ENCODE measurements at places on chromosomes 1 and 21.

GRCh38 chr1:38860454-38860795 is 853 bp upstream of the RRAGC start:
- no peak for DNase-seq

GRCh38 chr1:115432061-115432460 is 94.0 kb upstream of the NGF start:
- DNase-seq = no peak

- no peak for DNase-seq
These were observed 48.0 kb downstream of the DIPK1A start for GRCh38 chr1:92913093-92913819.

DNA sequence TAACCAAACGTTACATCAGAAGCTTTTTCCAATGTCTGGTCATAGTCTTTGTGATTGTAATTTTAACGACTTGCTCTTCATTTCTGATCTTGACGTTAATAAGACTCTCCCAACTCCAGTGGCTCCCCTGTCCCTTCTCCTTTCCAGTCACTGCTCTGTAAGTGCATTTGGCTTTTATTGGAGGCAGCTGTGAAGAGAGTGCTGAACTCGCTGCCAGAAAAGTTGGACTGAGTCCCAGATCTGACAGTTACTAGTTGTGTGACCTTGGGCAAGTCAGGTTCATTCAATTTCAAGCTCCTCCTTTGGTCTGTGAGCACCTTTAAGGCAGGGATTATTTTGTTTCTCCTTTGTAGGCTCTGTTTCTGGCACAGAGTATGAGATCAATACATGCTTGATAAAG is 109.6 kb upstream of the TSPAN2 start:
- peak; percentile 66 for DNase-seq

GRCh38 chr1:228860911-228861831 is 125.9 kb downstream of the RHOU start:
- DNase-seq = no peak

- peak; percentile 59 for DNase-seq
These were observed 42.8 kb upstream of the DMBX1 start for GRCh38 chr1:46446646-46447498.

- no peak for DNase-seq
These were observed 2.7 kb upstream of the SLC30A10 start for GRCh38 chr1:219931033-219931432.

DNA sequence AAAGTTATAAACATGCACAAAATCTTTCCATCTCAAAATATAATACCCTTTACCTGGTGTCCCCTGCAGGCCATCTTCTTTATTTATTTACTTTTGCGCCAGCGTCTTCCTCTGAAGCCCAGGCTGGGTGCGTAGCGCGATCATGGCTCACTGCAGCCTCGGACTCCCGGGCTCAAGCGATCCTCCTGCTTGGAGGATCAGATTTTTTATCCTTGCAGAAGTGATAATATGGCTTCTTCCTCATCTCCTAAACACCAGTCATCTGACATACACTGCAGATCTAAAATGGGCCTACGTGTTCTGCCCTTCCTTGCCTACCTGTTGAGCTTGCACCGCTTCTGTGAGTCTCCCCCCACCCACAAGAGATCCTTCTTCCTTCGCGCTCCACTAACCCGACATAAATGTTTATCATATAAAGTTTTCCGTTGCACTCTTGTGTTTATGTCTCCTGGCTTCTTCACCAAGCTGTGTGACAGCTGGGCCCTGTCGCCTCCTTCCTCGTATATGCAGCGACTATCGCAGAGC is 506 bp upstream of the SRP9 start:
- DNase-seq = no peak

DNA sequence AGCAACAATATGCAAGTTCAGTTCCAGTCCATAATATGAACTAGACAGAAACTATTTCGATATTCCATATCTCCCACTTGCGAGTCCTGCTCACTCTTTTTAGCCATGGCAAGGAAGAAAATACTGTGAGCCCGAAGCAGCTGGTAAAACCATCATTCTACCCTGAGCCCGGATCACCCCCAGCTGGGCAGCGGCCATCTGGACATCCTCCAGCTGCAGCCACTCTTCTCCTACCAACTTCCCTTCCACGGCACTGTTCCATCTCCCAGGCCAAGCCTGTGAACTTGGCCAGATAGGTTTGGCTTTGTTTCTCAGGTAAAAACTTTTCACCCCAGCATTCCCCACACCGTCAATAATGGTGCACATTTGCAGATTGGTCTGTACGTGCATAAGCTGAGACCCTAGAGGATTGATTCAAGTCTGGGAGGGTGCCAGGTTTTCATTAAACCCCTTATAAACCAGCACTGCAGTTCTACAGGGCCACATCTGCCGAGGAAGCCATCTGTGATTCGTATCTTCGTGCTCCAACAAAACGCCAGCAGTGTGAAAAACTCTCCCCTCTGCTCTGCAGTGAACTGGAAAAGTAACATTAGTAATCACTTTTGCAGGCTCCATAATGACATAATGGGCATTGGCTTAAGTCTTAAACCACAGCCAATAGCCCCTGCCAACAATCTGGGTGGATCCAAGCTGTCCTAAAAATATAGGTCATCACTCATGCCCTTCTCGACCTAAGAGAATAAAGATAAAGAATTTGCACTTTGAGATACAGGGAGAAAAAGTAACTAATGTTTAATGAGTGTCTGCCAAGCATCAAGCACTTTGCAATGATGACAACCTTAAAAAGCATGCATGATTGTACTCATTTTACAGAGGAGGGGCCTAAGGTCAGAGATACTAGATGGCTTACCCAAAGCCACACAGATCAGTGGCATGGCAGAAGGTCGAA is 205.1 kb downstream of the PLPP3 start:
- no peak for DNase-seq

DNA sequence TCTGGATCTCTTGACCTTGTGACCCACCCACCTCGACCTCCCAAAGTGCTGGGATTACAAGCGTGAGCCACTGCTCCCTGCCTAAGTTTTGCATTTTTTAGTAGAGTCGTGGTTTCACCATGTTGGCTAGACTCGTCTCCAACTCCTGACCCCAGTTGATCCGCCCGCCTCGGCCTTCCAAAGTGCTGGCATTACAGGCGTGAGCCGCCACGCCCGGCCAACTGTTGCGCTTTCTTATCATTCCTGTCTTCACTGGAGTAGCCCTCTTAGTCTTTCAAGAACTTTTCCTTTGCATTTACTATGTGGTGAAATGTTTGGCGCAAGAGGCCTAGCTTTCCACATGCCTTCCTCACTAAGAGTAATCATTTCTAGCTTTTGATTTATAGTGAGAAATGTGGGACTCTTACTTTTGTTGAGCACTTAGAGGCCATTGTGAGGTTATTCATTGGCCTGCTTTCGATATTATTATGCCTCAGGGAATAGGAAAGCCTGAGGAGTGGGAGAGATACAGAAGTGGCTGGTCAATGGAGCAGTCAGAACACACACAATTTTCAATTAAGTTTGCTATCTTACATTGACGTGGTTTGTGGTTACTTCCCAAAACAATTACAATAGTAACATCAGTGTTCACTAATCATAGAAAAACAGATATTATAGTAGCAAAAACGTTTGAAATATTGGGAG is 111.0 kb downstream of the ZMYM4 start:
- DNase-seq = no peak

GRCh38 chr1:46450160-46450517 is 39.5 kb upstream of the DMBX1 start:
- no peak for DNase-seq

GRCh38 chr1:156152628-156153027 is 757 bp upstream of the SEMA4A start:
- DNase-seq = no peak

DNA sequence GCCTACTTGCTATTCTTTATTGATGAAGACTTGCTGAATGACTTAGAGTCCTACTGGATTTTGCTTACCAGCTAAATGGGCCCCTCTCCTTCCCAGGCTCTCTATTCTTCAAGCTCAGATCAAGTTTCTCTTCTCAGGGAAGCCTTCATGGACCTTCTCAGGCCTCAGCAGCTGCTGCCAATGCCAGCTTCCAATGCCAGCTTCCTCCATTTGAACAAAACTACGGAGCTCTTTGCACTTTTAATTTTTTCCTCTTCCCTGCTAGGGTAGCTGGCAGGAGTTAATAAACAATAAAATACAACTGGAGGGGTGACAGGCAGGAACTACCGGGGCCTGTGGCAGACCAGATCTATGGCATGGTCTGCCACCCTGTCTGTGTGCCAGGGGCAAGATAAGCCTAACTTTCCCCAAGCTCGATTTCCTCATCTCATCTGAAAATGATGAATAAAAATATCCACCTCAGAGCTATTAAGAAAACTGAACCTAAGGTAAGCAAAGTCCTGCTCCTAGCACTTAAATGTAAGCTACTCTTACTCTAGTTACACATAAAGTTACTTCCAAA is 995 bp upstream of the IPO13 start:
- no peak for DNase-seq

DNA sequence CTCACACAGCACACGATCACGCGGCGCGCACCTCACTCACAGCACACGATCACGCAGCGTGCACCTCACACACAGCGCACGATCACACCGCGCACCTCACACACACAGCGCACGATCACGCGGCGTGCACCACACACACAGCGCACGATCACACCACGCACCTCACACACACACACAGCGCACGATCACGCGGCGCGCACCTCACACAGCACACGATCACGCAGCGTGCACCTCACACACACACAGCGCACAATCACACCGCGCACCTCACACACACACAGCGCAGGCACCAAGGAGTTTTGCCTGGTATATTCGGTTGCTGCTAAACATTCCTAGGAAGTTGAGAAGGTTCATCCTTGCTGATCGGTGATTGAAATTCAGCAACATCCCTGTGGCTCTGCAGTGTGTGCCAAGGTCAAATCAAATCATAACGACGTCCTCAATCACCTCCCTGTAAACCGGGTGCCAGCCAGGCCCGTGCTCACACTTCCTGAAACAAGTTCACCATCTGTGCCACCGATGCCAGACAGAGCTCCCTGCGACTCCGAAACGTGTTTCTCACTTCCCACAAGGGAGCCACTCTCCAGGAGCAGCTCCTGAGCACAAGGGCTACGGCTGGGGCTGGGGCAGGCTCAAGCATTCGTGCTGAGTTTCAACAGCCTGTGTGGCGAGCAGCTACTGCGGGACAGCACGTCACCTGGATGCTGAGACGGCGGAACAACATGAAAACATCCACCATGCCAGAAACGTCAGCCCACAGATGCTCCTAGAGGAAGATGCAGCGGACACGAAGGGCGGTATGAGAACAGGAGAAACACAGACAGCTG is 30.2 kb downstream of the WDR4 start:
- DNase-seq = no peak

DNA sequence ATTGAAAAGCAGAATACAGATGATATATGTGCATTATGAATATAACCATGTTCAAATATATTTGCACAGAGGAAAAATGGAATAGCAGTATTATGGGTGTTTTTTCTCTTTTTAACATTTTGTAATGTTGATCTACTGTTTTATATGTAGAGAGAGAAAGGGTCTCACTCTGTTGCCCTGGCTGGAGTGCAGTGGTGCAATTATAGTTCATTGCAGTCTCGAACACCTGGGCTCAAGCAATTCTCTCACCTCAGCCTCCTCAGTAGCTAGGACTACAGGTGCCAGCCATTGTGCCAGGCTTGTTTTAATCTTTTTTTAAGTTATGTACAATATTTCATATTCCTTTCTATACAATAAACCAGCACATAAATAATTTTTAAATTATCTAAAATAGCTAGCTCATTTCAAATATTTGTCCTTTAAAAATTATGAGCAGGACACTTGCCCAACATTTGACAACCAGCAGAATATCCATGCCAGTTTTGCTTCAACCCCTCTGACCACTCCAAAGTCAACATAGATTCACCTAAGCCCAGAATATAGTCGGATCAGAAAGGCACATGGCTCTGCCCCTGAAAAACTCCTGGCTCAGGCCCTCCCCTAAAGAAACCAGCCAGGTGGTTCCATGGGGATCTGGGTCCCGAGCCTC is 29.8 kb downstream of the ZNF281 start:
- DNase-seq = no peak

DNA sequence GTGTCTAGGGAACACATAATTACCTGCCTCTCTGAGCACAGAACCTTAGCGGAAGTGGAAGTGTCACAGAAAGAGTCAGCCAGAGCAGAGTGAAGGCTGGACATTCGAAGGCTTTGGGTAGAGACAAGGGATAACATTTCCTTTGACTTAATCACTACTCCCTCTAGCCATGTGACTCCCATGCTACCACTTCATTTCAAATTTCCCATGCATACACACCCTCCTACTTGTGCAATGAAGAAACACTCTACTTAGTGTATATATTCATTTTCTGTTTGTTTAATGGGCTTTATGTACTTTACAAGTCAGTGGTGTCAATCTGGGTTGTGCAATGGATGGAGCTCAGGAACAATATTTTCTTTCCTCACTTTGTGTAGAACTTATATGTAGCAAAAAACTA is 6.9 kb downstream of the ANKRD35 start:
- DNase-seq = no peak

- no peak for DNase-seq
These were observed 54.2 kb upstream of the RGS7 start for GRCh38 chr1:241411056-241411775.

DNA sequence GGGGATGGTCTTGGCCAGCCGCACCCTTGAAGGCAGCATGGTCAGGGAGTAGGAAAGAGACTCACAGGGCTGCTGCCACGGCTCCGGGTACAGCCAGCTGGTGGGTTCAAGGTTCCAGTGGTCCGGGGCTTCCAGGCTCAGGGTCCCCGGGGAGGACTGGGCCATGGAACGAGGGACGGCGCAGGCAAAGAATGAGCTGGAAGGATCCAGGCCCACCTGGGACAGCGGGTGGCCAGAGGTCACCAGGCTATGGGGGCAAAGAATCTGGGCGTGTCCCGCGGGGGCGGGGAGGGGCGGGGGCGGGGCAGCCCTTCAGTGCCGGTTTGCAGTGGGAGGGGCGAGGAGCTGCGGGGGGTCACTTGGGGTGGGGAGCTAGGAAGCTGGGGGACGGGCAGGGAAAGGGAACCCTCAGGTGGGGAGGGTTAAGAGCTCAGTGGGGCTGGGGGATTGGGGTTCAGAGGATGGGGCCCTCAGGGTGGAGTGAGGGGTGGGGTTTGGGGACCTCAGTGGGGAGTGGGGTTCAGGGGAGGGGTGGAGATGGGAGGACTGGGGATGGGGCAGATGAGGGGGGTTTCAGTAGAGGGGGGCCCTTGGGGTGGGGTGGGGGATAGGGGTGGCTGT is at the start of gene DNMT3L:
TSS of gene DNMT3L (minus strand) at position 223 of the 621 bp plus-strand sequence. CDS start 638 bp downstream, outside the sequence.
- DNase-seq = no peak

GRCh38 chr1:31661856-31662255 is 17.2 kb upstream of the PEF1 start:
- no peak for DNase-seq

GRCh38 chr1:170284512-170284911 is 138.8 kb downstream of the NTMT2 start:
- no peak for DNase-seq

GRCh38 chr1:33784876-33785275 is 79.0 kb upstream of the HMGB4 start:
- no peak for DNase-seq

GRCh38 chr1:222454782-222455181 is 93.1 kb downstream of the HHIPL2 start:
- DNase-seq = peak; percentile 21
